ENCODE measurements at places on chromosomes 16 and 17.

- DNase-seq = no peak
Observed at GRCh38 chr16:74759564-74759963, 15.1 kb downstream of the FA2H start.

DNA sequence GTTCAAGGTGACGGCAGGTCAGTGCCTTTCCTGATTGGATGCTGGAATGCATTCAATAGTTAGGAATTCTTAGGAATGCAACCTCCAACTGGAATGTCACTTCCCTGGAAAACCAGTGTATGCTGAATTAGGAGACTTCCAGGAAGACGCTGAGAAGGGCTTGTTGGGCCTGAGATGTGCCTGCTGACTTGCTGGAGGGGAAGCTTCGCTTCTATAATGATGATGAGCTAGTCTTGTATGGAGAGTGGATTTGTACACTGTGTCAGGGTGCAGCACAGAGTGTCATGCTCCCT lies 45.6 kb downstream of the SMPD3 start:
- no peak for DNase-seq

DNA sequence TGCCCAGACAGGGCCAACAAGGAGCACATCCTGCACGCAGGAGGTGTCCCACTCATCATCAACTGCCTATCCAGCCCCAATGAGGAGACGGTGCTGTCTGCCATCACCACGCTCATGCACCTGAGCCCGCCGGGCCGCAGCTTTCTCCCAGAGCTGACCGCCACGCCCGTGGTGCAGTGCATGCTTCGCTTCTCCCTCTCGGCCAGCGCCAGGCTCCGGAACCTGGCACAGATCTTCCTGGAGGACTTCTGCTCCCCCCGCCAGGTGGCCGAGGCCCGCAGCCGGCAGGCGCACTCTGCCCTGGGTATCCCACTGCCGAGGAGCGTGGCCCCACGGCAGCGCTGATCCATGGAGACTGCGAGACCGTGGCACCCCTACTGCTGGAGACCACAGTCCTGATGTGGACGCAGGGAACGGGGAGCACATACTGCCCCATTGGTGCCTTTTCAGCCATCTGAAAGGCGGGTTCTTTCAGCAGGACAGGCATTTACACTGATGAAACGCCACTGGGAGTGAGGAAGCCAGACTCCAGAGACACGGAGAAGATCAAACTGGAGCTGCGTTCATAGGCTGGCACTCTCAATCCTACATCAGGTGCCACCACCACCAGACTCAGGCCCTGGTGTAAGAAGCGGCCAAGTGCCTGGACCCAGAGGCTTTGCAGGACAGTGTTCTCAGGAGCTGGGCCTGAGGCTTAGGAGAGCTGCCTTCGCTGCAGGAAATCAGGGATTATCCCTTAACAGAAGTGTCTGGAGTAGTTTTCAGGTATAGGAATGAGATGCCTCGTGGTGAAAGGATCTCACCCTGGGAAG lies 2.6 kb downstream of the NT5C start:
- no peak for DNase-seq

DNA sequence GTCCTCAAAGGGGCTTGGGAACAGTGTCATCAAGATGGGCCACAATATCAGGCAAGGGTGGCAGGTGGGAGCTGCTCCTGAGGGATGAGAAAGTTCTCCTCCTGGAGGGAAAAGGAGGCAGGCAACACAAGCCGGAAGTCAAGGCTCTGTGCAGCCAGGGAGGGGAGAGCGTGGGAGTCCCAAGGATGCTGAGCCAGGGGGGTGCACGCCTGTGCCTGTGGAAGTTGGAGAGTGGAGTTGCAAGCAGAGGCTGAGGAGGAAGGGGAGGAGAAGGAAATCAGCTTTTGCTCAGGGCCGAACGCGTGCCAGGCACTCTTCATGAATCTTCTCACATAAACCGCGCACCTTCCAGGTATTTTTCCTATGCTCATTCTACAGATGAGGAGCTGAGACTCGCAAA lies 7.4 kb upstream of the SLC13A2 start:
- no peak for DNase-seq

DNA sequence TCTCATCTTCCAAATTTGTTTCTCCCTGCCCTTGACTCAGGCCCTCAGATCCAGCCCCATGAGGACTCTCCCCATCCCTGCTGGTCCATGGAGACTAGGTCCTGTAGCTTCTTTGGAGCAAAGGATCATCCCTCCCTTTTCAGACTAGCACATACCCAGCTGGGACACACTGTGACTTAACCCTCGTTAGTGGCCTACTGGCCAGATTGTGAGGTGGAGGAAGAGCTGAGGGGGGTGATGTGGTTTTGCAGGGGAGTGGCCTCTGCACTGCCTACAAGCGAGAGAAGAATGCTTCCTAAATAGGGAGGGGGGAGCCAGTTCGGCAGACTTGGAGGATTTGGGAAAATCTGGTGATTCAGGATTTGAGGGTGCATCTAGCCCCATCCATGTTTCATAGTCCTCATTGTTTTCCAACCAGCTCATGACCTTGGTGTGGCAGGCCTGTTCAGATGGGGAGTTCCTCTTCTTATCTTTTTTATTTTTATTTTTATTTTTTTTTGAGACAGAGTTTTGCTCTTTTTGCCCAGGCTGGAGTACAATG lies 47.8 kb upstream of the SLC47A1 start:
- DNase-seq = no peak

GRCh38 chr17:55748841-55749240 lies 2.0 kb upstream of the PCTP start:
- no peak for DNase-seq

- DNase-seq = no peak
Observed at GRCh38 chr17:49914096-49914490, 54.9 kb upstream of the DLX4 start.

- DNase-seq = no peak
Observed at GRCh38 chr16:31196324-31197088, 6.1 kb downstream of the PYCARD start.

- no peak for DNase-seq
Observed at GRCh38 chr17:4006745-4007211, 42.5 kb upstream of the ATP2A3 start.

- no peak for DNase-seq
Observed at GRCh38 chr16:87412371-87412995, 20.3 kb downstream of the MAP1LC3B start.

DNA sequence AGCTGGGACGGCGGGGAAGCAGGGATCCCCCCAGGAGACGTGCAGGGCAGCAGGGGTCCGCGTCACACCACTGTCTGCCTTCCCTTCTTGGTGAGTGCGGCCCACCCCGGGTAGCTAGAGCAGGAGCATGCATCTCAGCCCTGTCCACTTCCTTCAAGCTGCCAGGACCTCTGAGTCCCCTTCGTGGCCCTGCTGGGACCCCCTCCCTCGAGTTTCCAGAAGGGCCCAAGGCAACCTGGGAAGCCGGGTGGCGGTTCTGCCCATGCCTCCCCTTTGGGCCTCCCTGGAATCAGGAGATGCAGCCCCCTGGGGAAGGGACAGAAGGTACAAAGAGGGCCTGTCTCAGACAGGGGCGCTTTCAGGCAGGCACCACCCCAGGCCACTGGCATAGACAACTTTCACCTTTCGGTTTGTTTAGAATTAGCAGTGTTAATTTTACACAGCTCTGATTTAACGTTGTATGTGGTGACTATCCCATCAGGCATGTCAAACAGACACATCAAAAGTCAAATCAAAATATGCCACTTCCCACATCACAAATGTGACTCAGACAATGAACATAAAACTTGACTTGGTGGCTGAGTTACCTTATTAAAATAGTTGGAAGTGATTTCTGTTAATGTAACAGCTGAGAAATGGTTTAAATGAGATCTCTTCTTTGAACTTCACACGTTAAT lies 94.5 kb upstream of the METRNL start:
- no peak for DNase-seq

DNA sequence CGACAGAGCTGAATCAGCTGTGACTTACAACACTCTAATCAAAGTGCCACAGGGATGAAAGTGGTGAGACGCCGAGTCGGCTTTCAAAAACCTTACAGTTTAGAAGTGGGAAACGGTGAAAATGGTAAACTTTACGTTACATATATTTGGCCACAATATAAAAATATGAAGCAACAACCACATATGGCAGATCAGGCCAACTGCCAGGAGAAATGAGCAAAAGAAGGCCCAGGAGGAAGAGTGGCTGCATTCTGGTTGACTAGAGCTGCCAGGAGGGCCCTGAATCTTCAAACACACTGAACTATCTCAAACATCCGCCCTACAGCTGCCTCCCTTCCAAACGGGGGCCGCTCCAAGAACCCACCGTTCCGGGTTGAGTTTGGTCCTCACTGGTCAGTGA lies 56.3 kb downstream of the MRM3 start:
- no peak for DNase-seq

- no peak for DNase-seq
Observed at GRCh38 chr17:4635823-4636375, 5.6 kb downstream of the ALOX15 start.

All from activated CD4-positive, CD25-positive, alpha-beta regulatory T cell treated with anti-CD3 and anti-CD28 coated beads, Interleukin-2, amount 50 U/mL, for 16 hours (primary cell).